NCI-H1930 (cell line): ENCODE measurements at places on chromosomes 13 and 19.
A peak's percentile ranks its signal among the peaks of the same experiment; 100 is the strongest.

- no peak for DNase-seq
These were observed 402.4 kb downstream of the DLEU7 start for GRCh38 chr13:50441130-50441529.

DNA sequence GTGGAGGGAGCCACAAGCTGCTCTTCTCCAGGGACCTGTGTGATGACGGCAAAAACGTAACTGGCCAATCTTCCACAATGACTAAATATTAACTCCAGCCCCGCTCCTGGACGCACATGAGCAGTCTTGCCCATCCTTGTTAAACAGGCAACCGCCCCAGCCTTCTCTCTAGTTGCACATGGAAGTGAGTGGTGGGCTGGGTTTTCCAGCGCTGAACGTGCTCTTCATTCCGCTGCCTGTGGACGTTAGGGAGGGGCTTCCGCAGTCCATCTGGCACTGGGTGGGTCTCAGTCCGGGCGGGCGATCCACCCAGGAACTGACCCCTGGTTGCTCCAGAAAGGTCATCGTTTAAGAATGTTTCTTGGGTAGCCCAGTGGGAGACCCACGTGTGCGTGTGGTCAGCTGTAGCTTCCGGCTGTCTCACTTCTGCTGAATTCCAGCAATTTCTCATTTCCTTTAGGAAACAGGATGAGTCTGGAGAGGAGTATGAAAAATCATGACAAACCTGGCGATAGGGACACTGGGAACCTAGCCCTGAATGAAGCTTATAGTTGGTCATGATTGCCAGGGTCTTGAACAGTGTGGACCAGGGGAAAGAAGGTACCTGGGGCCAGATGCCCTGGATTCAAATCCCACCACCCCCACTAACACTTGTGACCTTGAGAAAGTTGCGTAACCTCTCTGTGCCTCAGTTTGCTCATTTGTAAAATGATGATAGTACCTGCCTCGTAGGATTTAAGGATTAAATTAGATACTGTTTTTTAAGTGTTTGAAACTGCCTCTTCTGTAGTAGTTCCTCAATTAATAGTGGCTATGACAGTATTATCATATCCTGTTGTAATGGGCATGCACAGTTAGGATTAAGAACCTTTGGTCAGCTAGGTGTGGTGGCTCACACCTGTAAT is 92.6 kb downstream of the SIPA1L3 start:
- DNase-seq: no peak

DNA sequence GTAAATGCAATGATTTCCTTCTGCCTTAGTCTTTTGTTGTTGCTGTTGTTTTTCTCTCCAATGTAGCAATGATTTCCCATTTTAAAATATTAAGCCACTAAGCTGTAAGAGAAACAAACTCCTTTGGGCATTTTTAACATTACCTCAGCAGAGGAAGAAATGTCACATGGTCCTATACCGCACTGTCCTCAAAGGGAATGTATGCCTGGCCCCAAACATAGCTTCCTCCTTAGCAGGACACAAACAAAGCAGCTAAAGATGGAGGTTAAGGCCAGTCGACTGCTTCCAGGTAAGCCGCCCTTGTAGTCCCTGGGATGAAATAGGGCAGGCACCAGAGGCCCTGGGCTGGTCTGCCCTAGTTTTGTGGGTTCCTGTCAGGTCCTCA is 249.0 kb downstream of the TSHZ3 start:
- no peak for DNase-seq

DNA sequence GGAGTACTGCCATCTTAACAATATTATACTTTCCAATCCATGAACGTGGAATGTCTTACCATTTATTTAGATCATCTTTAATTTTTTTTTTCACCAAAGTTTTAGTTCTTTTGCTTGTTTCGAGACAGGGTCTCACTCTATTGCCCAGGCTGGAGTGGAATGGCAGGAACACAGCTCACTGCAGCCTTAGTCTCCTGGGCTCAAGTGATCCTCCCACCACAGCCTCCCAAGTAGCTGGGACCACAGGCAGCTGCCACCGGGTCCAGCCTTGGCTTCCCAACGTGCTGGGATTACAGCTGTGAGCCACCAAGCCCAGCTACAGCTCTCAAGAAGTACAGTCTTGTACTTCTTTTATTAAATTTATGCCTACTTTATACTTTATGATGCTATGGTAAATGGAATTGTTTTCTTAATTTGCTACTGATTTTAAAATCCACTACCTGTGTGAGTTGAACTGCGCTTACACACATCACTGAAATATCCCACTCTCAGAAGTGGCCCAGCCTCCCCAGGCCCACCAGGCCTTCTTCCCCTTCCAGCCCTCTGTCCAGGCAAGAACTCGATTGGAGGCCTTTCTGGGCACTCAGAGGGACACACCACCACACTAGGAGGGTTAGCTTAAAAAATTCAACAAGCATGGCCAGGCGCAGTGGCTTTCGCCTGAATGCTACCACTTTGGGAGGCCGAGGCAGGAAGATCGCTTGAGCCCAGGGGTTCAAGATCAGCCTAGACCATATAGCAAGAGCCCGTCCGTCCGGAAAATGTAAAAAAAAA is 1.0 kb upstream of the PGLS start:
- no peak for DNase-seq

DNA sequence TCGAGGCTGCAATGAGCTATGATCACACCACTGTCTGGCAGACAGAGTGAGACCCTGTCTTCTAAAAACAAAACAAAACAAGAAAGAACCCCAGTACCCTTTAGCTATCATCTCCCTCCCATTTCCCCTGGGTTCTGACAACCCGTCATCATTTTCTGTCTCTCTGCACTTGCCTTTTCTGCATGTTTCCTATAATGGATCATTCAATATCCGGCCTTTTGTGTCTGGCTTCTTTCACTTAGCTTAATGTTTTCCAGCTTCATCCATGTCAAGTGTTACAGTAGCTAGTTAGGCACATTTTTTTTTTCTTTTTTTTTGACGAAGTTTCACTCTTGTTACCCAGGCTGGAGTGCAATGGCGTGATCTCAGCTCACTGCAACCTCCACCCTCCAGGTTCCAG is 16.5 kb downstream of the AP2S1 start:
- no peak for DNase-seq

DNA sequence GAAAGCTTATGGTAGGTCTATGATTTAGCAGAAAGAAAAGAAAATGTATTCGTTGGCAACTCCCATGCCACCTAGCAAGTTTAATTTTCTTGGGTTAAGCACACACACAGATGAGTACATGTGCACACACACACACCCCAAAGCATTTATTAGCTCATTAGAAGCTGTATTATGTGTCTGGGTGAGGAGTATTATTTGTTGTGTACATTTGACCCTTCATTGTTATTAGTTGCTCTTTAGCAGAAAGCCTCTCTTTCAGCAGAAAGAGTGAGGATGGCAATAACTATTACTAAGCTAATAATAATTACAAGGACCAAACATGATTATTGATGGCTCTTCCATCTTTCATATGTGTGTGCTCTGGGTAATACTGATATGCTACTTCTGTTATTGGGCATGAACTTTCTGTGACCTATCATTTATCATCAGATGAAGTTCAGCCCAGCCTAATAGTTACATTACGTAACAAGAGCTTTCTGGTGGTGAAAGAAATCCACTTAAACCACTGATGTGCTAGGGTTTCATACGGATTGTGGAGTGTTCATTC is 177.4 kb upstream of the OBI1 start:
- DNase-seq: no peak

- DNase-seq: no peak
These were observed 10.8 kb downstream of the PAK4 start for GRCh38 chr19:39136225-39136940.

DNA sequence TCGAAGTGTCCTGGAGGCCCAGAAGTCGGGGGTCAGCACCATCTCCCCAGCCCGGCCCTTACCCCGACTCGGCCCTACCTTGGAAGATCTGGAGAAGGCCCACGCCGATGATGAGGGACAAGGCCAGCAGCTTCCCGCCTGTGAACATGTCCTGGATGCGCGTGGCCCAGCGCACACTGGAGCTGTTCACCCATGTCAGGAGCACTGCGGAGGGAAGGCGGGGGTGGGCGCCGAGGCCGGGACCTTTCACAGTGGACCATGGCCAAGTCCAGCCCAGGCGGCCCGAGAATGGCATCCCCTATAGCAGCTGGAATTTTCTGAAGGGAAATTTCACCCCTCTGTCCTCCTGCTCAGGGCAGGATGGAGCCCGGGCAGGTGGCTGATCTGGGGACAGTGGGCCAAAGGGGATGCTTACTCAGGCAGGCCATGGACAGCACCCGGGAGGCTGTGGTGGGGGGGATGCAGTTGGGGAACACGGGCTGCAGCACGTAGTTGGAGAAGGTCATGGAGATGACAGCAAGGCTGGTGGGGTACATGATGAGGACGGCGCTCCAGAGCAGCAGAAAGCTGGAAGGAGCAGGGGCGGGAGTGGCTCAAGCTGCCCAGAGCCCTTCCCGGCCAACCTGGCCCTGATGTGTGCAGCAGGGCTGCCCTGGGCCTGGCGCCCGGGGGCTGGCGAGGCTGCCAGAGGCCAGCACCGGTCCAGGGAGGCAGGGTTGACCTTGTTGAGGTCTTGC is 13.0 kb downstream of the SLC7A10 start:
- no peak for DNase-seq

- DNase-seq: no peak
These were observed 796.7 kb upstream of the ARGLU1 start for GRCh38 chr13:107364658-107365057.

DNA sequence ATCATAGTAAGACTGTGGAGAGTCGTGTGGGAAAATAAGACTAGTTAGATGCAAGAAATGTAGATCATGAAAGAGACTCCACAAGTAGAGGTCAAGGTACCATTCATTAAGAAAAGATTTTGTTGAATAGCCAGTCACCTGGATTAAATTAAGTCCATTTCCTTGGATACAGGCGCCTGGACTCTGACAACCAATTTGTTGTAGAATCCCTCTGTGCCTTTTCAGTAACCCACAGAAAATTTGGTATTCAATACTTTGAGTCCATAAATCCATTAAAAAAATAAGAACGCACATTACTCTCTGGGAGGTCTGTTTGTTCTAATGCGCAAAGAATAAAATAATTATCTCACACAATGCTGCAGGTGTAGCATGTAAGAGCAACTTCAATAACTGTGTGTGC is 469.4 kb downstream of the KLF12 start:
- peak; percentile 94 for DNase-seq

GRCh38 chr19:29576761-29577648 is 29.1 kb upstream of the POP4 start:
- no peak for DNase-seq

- DNase-seq: no peak
These were observed 146.7 kb downstream of the USP12 start for GRCh38 chr13:27024776-27025492.

DNA sequence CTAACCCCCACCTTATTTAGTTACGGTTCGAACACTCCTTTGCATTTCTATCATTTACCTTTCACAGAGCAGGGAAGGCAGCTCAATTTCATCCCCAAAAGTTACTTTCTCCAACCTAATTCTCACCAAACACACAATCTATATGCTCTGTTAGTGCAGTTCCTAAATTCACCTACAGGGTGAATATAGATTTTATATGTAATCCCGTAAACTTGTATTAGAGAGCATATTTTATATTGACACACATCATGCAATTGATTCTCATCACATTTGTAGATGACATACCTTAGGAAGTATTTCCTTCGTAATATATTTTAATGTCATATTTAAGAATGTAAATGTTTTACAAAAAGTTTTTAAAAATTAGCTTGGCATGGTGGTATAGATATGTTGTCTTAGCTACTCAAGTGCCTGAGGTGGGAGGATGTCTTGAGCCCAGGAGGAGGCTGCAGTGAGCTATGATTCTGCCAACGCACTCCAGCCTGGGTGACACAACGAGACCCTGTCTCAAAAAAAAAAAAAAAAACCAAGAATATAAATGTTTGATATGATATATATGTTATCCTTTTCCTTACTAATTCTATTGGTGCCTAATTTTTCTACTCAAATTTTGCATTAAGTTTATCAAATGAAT is 57.3 kb upstream of the TNFRSF19 start:
- no peak for DNase-seq

DNA sequence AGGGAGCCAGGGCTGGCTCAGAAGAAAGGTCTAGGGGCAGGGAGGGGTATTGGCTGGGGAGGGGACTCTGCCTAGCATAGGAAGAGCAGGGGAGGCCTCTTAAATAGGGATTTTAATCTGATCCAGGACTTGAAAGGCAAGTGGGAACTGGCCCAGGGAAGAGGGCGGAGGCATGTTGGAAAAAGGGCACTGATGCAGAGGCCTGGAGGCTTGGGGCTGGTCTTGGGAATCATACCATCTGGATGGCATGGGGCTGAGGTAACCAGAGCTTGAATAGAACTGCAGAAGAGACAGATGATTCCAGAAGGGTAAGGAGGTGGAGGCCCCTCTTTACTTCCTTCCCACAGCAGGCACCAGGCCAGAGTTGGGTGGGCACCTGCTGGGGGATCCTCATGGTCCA is 29.1 kb downstream of the CERS4 start:
- DNase-seq: no peak

DNA sequence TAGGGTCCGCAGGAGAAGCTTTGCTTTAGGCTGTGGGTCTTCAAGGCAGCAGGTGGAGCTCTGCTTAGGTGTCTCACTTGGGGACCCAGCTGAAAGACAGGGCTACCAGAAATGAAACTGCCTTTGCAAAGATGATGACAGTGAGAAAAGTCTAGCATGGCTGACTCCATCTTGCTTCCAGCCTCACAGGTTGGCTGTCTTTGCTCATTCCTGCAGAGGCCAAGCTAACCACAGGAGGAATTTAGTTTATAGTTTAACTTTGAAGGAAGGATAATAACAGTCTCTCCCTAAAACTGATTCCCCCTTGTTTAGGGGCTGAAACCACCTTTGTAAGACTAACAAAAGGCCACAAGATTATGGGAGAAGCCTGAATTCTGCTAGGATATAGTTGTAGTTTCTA is 252.4 kb downstream of the UQCRFS1 start:
- DNase-seq: no peak

GRCh38 chr13:29707876-29708543 is 112.5 kb upstream of the SLC7A1 start:
- peak; percentile 12 for DNase-seq
